Sigmoid colon (tissue), 7 donors: ENCODE measurements at places on chromosomes 5 and 9. TPM values are rescaled to one million over a fixed set of nuclear protein-coding genes. Genes with fewer than 3 reads are reported as not detected.

Gene NUTM2F
- not detected for polyA plus RNA-seq

DNA sequence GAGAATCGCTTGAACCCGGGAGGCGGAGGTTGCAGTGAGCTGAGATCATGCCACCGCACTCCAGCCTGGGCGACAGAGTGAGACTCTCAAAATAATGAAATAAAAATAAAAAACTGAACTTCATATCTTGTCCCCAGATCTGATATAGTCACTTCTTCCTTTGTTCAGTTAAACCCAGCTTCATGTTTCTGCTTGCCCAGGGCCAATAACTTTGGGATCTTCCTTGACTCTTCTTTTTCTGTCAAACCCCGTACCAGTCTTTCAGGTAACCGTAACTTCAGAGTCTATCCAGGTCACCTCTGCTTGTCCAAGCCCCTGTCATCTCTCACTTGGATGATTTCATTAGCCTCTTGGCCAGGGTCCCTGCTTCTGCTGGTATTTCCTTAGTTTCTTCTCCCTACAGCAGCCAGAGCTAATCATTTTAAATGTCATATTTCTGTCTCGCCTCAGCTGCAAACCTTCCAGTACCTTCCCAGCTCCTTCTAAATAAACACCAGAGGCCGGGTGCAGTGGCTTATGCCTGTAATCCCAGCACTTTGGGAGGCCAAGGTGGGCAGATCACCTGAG is 19.7 kb upstream of the ABL1 start:
- peak; percentile 70 for DNase-seq

DNA sequence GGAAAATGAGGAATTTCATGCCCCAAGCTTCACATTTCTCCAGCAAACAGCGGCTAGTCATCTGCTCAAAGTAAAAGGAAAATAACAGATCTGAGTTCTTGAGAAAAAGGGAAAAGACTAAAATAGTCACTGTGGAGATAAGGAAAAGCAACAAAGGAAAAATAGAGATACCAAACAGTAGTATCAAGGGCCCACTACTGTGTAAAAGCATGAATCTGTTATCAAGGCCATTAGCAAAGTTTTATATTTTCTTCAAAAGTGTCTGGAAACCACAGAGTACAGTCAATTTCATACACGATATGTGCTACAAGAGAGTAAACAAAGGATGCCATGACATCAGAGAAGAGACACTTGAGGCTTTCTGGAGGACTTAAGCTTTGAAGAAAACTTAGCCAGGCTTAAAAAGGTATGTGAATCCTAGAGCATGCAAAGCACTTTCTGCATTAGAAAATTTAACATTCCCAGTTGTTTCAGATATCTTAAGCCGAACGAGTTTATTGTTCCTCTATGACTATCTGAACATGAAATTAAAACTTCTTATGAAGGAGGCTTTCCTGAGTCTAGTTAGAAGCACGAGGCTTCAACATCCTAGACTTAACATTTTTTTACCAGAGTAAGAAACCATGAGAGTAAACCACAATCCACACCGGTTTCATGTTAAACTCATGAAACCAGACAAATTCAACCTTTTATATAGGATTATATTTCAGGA is 1.2 kb downstream of the TTC33 start:
- no peak for DNase-seq

Gene TRMT10B
- 6.0 TPM for polyA plus RNA-seq

DNA sequence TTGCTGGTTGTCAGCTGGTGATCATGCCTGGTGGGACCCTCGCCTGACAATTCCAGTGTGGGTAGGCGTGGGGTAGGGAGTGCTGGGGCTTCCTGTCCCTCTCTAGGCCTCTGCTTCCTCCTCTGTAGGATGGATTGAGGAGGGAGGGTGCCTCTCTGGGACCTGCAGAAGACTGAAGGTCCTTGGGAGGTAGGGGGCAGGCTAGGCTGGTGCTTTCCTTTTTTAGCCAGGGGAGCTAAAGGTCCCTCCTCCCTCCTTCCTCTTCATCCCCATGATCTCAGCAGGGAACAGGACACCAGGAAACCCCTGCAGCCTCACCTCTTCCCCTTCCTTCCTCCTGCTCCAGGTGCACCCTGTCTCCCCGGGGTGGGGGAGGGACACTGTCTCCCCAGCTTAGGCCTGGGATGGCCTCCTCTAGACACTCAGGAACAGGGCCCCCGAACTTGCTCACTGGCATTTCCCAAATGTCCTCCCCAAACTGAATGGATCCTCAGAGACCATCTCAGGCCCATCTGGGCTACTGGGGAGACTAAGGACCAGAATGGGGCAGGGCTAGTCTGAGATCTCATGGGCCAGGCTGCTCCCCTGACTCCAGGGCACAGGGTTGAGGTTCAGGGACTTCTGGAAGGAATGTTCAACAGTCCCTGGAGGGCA is 8.4 kb downstream of the SH2D3C start:
- no peak for DNase-seq

DNA sequence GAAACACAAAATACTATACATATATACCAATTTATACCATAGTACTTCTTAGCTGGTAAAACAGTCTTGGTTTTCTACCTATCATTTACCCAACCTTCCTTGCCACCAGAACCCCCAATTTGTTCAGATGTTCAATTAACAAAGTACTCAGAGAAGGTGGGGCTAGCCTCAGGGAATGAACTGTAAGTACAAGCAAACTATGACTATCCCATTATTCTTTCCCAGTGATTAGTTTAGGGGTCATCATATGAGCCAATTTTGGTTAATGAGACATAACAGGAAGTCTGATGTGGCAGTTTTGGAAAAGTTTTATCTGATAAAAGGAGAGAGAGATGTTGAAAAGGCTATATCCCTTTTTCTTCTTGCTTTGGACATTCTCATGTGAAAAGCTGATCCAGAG is 125.8 kb downstream of the DTWD2 start:
- DNase-seq: no peak
